NCI-H2171 (cell line): ENCODE measurements at places on chromosomes 2 and 18.

DNA sequence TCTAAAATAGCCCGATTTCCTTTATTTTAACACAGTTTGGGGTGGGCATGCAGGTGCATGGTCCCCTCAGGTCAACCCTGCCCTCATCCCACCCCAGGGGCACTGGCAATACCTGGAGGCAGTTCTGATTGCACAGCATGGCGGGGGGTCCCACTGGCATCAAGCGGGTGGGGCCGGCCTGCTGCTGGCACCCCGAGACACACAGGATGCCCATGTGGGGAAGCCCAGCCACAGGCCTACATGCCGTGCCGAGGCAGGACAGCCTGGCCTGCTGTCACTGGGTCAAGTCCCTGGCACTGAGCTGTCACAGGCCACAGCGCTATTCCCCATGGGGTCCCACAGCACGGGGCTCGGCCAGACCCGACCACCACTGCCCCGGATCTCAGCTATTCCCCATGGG, 11.9 kb upstream of the KCNG2 start:
- DNase-seq = no peak

GRCh38 chr2:231199219-231199618, 788 bp downstream of the ARMC9 start:
- no peak for DNase-seq

- DNase-seq = no peak
These were observed 80.7 kb downstream of the ACSL3 start for GRCh38 chr2:222941510-222942032.

DNA sequence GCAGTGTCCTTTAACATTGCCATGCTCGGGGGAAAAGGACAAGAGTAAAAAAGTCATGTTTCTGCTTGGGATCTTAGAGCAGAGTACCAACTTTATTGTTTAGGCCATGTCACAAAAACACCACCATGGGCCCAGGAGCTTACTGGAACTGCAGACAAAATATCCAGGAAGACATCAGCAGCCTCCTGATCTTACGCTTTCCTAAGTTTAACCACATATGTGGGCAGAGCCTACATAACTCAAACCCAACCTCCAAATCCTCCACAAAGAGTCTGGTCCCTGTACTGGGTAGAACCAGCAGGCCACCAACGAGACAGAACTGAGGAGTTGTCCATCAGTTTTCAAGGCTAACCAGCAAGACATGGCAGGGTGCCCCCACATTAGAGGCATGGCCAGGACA, 10.3 kb downstream of the GALNT14 start:
- DNase-seq = no peak

- DNase-seq = no peak
These were observed 115.4 kb upstream of the HS6ST1 start for GRCh38 chr2:128433911-128434550.

DNA sequence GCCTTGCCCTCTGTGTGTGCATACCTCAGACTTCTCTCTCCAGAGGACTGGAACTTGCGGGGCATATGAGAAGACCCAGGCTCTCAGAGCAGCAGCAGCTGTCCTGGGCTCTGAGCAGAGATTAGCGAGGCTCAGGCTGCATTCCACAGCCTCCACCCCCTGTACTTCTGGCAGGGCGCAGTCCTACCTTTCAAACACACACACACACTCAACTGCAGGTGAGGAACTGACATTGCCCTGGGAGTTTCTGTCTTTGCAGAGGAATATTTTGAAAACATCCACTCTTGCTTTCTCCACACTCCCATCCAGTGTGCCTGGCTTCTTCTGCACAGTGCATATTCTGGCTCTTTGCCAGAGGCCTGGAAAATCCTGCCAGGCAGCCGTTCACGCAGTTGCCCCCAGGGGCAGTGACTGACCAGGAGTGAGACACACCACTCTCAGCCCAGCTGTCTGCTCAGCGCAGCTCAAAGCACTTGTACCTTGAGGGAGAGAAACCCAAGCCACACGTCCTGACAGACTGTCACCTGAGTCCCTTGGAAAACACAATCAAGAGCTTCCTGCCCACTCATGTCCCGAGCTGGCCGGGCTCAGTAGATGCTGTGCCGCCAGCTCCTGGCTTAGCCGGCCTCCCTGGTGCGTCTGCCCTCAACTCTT, 460.8 kb downstream of the RNF144A start:
- peak; percentile 32 for DNase-seq

GRCh38 chr18:23634692-23635091, 28.0 kb downstream of the ANKRD29 start:
- no peak for DNase-seq

- no peak for DNase-seq
These were observed 202.7 kb upstream of the CCDC68 start for GRCh38 chr18:55161916-55162315.

- peak; percentile 9 for DNase-seq
These were observed 39.6 kb downstream of the CRACDL start for GRCh38 chr2:98896416-98896815.
